ENCODE measurements at places on chromosomes 11 and 22. TPM values are rescaled to one million over a fixed set of nuclear protein-coding genes. Genes with fewer than 3 reads are reported as not detected.

GRCh38 chr11:8020244-8020597 is 33.1 kb downstream of the EIF3F start:
- H3K36me3 ChIP-seq, result no peaks in the 10 kb centered on the region
- H3K4me3 ChIP-seq, result peak overlapping the region; percentile 81
- DNase-seq, result peak; percentile 25
- peaks cover 37% of the 10 kb centered on the region for H3K4me1 ChIP-seq
- no peak overlapping the region for H3K27ac ChIP-seq

DNA sequence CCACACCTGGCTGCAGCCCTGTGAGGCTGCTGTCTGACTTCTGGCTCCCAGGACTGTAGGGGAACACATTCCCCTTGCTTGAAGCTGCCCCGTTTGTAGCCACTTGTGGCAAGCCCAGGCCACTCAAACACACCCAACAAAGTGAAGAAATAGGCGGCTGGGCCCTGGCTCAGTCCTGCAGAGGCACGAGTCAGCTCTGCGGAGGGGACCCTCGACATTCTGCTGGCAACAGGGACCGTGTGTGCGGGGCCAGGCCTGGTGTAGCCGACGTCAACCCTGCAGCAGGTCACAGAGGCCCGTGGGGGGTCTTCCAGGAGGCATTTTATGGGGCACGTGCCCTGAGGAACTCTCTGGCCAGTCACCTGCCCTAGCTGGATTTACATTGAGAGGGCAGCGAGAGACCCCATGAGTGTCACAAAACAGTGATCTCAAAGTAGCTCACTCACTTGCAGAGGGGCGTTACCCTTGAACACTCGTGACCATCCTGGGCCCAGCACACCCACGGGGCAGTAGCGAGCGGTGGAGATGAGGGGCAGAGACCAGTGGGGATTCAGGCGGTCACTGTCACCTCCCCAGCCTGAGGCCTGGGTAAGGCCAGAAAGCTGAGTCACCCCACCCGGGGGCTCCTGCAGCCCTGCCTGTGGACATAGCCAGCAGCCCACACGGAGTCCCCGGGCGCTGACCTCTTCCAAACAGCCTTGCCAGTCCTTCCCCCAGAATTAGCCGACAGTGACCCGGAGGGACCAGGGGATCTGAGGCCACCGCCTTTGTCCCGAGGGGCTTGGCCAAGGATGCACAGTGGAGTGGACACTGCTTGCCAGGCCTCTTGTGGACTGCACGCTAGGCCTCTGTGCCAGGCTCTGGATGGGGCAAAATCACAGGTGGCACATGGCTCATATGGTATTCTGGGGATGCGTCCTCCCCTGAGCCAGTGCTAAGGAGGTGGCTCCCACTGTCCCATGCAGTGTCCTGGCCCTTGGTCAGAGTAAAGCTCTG is 139.5 kb downstream of the CTTN start:
- H3K4me1 ChIP-seq, result 0 out of 2 replicates have a peak, but pooled peaks cover under 1% of the 10 kb centered on the region
- H3K36me3 ChIP-seq, result no peaks in the 10 kb centered on the region
- H3K4me3 ChIP-seq, result no peak overlapping the region
- no peak overlapping the region for H3K27ac ChIP-seq
- H3K27me3 ChIP-seq, result no peaks in the 10 kb centered on the region
- DNase-seq, result no peak

GRCh38 chr11:122322329-122322728 is 206.3 kb upstream of the BLID start:
- DNase-seq, result no peak
- peaks cover 28% of the 10 kb centered on the region for H3K4me1 ChIP-seq
- no peaks in the 10 kb centered on the region for H3K27me3 ChIP-seq
- H3K36me3 ChIP-seq, result no peaks in the 10 kb centered on the region
- H3K27ac ChIP-seq, result no peak overlapping the region

DNA sequence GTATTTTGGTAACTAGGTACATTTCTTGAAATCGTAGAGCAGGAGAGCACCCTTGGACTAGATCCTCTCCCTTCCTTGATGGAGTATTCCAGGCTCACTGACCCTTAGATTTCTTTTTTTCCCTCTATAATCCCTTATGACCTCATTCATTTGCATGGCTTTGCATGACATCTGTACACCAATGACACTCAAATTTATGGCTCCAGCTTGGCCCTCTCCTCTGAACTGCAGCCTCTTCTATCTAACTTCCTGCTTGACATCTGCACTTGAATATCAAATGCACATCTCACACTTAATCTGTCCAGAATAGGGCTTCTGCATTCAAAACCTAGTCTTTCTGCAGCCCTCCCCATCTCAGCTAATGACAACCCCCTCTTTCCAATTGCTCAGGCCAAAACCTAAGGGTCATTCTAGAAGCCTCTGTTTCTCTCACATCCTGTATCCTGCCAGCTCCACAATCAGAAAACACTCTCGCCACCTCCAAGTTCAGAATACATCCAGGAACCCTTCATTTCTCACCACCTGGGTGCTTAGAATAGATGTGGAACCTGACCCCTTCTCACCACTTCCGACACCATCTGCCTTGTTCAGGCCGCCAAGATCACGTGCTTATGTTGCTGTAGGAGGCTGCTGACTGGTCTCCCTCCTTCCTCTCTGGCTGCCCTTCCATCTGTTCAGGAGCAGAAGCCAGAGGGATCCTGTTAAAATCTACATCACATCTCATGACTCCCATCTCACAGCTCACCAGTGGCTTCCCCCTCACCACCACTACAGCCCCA is 138.9 kb upstream of the MTNR1B start:
- H3K36me3 ChIP-seq, result 0 out of 2 replicates have a peak, but pooled peaks cover 4% of the 10 kb centered on the region
- H3K27me3 ChIP-seq, result no peaks in the 10 kb centered on the region
- H3K4me3 ChIP-seq, result no peak overlapping the region
- DNase-seq, result no peak

- peak overlapping the region; percentile 89 for H3K27ac ChIP-seq
- no peaks in the 10 kb centered on the region for H3K36me3 ChIP-seq
- H3K27me3 ChIP-seq, result no peaks in the 10 kb centered on the region
- H3K4me1 ChIP-seq, result peaks cover 9% of the 10 kb centered on the region
- H3K4me3 ChIP-seq, result peak overlapping the region; percentile 70
Measured at GRCh38 chr11:74492084-74492483, 1.4 kb downstream of the LIPT2 start.

GRCh38 chr11:46741600-46742484 is 22.8 kb downstream of the F2 start:
- DNase-seq, result no peak
- no peaks in the 10 kb centered on the region for H3K4me1 ChIP-seq
- peaks cover 39% of the 10 kb centered on the region for H3K36me3 ChIP-seq
- H3K27me3 ChIP-seq, result no peaks in the 10 kb centered on the region

- H3K27ac ChIP-seq, result no peak overlapping the region
- H3K4me1 ChIP-seq, result peaks cover 4% of the 10 kb centered on the region
- no peaks in the 10 kb centered on the region for H3K36me3 ChIP-seq
- no peaks in the 10 kb centered on the region for H3K27me3 ChIP-seq
Measured at GRCh38 chr11:113179181-113179704, 135.1 kb upstream of the TTC12 start.

DNA sequence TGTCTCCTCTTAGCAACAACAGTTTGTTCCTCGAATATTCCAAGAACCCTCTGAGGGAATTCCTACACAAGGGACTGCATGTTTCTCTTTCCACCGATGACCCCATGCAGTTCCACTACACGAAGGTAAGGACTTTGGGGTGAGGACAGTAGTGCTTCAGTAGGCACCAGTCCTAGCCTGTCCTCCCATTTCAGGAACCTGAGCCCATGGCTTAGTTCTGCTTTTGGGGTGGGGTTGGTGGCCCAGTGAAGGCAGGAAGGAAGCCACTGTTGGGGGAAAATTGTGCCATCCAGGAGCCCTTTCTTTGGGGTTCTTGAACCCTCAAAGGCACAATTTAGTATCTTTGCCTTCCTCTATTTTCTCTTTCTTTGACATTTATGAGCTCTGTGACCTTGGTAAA is 38.2 kb downstream of the RNF141 start:
- H3K27me3 ChIP-seq, result no peaks in the 10 kb centered on the region
- H3K36me3 ChIP-seq, result no peaks in the 10 kb centered on the region
- DNase-seq, result no peak
- no peaks in the 10 kb centered on the region for H3K4me1 ChIP-seq
- H3K4me3 ChIP-seq, result no peak overlapping the region

- no peaks in the 10 kb centered on the region for H3K4me1 ChIP-seq
- no peaks in the 10 kb centered on the region for H3K27me3 ChIP-seq
- H3K27ac ChIP-seq, result no peak overlapping the region
- no peak overlapping the region for H3K4me3 ChIP-seq
Measured at GRCh38 chr11:80495116-80495515, 1054.3 kb upstream of the TENM4 start.

DNA sequence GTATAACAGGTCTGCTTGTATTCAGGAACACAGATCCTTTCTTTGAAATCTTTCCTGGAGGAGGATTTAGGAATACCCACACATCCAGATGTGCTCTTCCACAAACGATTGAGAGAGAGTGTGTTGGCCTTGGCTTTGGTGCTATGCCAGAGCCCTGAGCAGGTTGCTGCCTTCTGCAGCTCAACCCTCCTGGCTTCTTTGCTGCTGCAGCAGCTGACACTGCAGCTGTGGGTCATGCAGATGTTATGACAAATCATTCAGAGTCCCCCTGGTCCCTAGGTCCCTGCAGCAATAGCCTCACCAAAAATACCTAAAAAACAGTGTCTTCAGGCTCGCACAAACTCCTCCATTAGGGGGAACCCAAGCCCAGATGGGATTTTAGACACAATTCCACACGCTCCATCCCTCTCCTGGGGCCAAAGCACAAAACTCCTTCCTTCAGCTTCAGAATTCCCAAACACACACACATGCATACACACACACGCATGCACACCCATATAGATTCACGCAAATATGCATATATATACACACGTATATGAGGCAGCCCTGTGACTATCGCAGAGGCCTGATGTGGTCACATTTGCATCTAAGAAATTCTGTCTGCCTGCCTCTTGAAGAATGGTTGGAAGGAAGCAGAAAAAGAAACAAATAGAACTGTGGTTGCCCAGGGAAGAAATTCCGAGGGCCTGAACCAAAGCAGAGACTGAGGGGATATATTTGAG is 35.4 kb downstream of the SLN start:
- no peaks in the 10 kb centered on the region for H3K4me1 ChIP-seq
- no peak overlapping the region for H3K4me3 ChIP-seq
- H3K27me3 ChIP-seq, result no peaks in the 10 kb centered on the region
- H3K27ac ChIP-seq, result no peak overlapping the region
- no peaks in the 10 kb centered on the region for H3K36me3 ChIP-seq

Gene DKK3
- 42.2 TPM for total RNA-seq

Gene EED
- total RNA-seq, result 30.7 TPM

Gene MOGAT2
- total RNA-seq, result not detected

Gene TTC38
- 46.6 TPM for total RNA-seq

Measured in GM23338 (cell line).